ENCODE measurements at places on chromosomes 16 and 17.

- no peak for DNase-seq
These were observed 2.0 kb downstream of the CARHSP1 start for GRCh38 chr16:8866884-8867215.

DNA sequence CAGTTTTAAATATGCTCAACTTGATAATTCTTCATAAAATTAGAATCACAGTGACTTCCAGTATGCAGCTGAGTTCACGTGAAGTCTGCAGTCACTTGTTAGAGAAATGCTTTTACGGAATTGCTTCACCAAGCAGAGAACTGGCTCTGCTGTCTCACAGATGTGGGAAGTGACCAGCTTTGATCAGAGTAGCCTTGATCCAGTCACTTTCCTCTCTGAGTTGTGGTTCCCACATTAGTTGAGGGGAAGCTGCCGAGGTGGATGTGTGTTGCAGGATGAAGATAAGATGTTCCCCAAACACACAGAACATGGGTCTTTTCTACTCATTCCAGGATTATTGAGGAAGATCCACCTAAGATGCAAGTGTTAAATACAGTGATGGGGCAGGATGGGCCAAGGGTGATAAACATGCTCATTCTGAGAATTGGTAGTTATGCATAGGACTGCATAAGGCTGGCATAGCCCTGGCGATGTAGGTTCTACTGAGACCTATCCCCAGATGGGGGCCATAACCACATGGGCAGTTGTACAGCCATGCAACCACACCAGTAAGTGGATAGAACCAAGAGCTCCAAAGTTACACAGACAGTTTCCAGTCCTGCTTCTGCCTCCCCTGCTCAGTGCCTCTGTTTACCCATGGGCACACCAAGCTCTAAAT lies 168.9 kb upstream of the MAF start:
- DNase-seq = no peak

DNA sequence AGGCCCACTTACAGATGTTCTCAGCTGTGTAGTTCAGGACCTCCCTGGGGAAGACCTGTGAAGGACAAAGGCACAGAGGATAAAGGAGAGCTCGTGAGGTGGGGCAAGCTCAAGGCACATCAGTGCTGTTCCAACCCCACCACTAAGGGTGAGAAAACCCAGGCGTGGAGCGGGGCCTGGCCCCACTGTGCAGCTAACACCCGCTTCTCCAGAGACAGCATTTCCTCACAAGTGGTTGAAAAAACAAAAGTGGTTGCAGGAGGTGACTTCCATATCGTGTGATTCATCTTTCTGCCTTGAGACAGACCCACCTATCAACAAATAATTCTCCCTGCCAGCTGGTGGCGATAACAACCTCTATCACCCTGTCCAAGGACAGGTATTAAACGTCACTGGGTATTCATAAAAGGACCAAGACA lies 30.0 kb downstream of the SNN start:
- no peak for DNase-seq

GRCh38 chr16:81066681-81067080 lies 10.4 kb downstream of the C16orf46 start:
- no peak for DNase-seq

DNA sequence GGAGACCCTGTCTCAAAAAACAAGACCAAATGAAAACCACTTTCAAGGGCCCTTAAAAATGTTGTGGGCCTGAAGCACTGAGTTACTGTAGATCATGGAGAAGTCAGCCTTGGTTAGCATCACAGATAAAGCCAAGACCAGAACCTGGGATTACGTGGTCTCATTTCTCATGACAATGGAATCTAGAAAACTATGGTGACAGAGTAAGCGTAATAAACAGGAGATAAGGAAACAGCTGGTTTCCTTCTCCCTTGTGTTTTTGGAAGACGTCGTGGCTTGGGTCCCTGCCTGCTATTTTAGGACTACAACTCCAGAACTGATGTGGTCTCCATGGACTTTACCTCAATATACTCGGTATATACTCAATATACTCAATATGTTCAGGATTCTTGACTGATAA lies 180.7 kb upstream of the ZFHX3 start:
- DNase-seq = peak; percentile 96

GRCh38 chr17:80104956-80105375 lies 3.6 kb downstream of the GAA start:
- DNase-seq = no peak

DNA sequence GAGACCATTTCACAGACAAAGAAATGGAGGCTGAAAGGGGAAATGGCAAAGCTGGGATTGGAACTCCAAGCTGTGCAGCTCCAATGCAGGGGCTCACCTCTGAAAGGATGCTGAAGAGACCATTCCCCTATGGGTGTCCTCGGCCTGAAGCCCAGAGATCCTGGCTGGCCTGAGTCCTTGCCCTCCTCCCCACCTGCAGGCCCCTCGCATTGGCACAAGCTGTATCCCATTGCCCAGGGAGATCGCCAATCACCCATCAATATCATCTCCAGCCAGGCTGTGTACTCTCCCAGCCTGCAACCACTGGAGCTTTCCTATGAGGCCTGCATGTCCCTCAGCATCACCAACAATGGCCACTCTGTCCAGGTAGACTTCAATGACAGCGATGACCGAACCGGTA lies 2.6 kb downstream of the CA7 start:
- no peak for DNase-seq

- DNase-seq = no peak
These were observed 236.0 kb downstream of the MRTFB start for GRCh38 chr16:14307059-14307526.

DNA sequence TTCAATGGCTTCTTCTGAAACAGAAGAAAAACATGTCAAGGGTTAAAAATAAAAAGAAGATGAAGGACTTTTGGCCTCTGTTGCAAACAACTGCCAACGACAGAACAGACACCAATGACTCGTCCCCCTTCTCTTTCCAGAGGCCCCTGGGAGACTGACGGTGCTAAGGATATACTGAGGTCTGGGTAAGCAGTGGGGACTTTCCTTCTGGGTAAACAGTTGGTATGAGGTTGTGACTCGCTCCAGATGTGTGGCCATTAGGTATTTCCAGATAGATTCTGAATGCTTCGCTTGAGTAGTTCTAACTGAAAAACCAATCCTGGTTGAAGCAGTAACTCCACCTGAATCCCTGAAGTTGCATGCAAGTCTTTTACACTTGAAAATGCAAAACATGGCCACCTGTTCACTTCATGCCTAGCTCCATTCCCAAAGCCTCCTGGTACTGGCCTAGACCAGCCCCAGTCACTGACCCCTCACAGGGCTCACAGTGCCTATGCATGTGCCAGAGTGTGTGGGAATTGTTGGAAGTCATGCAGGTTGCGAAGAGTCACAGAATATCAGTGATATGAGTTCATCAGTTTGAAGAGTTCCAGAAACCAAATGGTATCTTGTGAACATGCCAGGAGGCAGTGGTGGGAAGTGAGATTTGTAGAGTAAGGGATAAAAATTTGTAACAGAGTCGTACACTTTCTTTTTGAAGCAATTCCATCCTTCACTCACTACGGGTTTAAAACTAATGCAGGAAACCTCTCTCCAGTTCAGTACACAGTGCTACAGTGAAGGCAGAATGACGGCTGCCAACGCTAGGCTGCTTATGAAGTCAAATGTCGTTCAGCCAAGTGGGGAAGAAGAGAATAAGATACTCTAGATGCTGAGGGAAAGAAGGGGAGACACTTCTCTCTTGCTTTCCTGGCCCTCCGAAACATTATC lies 217.8 kb downstream of the ZFHX3 start:
- peak; percentile 40 for DNase-seq

DNA sequence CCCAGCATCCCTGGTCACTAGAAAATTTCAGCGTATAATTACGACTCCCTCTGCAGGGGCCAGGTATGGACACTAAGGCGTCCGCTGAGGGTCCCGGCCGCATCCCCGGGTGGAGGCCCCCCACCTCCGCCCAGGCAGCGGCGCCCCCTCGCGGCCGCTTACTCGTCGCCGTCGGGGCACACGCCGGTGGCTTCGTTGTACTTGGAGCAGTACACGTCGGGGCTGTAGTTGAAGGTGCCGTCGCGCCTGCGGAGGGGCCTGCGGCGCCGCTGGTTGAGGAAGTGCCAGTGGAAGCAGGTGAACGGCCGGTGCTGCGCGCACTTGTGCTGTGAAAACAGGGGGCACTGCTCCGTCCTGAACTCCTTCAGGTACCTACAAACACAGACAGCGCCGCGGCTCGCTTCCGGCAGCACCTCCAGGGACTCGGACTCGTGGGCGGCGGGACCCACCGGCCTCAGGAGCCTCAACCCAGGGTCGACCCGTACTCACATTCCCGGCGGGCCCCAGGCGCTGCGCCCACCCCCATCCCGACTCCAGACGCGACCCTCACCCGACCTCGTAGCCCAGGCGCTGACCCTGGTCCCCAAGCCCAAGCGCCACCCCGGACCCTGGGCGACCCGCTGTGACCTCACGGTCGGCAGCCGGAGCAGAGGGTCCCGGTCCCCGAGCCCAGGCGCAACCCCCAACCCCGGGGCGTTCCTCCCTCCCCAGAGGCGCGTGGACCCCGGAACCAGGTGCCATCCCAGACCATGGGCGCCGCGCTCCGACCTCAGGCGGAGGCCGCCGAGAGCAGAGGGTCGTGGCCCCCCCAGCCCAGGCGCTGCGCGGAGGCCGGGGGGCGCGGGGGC lies 596 bp downstream of the UNKL start:
- peak; percentile 39 for DNase-seq

DNA sequence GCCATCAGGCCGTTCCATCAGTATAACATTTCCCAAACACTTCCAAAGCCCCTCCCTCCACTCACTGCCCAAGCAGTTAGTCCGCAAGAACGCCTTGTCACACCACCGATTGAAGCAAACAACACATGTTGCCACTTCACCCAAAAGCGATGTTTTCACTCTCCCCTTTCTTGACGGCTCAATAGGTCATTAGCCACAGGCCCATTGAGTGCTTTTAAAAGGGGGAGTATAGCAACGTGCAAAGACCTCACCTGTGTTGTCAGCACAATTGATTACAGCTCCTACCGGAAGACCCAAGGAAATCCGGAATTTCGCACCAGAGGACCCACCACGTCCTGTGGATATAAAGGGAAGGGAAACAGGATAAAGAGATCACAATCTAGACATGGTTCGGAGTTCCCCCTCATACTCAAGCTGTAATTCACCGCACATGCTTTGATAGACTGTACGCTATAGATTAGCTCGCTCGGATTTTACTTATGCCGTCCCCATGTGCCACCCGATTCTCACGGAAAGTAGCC lies 690 bp downstream of the RPL23 start:
- no peak for DNase-seq

GRCh38 chr16:6496996-6497395 lies 835.6 kb upstream of the RBFOX1 start:
- DNase-seq = no peak

GRCh38 chr16:78435260-78435659 lies 335.8 kb downstream of the WWOX start:
- no peak for DNase-seq

- DNase-seq = no peak
These were observed 6.7 kb downstream of the ABCA3 start for GRCh38 chr16:2333772-2334379.

DNA sequence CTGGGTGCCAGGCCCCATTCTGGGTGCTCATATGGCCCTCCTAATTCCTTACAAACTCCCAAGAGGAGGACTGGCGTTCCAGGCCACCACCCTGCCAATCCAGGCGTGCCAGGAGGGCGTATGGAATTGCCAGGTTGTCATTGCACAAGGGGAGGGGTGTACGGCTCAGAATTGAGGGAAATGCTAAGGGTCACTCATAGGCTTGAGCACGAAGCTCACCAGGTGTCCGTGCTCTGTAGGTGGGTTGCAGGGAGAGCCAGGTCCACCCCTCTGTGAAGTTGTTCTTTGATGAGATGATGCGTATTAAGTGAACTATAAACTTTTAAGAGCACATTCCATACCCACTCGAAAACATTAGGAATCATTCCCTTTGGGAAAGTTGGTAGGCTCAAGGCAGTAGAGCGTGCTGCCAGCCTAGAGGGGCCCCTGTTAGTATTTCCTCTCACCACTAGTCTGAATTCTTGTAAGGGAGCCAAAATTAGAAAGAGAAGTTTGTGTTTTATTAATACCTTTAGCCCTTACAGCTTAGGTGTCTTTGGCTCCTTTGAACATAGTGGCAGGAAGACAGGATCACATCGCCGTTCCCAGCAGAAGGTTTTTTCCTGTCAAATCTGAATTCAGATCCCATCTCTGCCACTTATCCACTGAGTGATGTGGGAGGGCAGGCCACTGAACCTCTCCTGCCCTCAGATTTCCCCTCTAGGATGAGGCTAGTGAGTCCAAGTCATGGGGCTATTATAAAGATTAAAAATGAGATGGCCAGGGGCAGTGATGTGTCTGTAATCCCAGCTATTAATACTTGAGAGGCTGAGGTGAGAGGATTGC lies 38.7 kb upstream of the NFAT5 start:
- no peak for DNase-seq

- no peak for DNase-seq
These were observed 23.1 kb downstream of the RAB11FIP4 start for GRCh38 chr17:31414550-31414918.

- DNase-seq = peak; percentile 64
These were observed at the start of gene NXN for GRCh38 chr17:979539-980405. TSS of gene NXN (minus strand) at chr17:979776.

DNA sequence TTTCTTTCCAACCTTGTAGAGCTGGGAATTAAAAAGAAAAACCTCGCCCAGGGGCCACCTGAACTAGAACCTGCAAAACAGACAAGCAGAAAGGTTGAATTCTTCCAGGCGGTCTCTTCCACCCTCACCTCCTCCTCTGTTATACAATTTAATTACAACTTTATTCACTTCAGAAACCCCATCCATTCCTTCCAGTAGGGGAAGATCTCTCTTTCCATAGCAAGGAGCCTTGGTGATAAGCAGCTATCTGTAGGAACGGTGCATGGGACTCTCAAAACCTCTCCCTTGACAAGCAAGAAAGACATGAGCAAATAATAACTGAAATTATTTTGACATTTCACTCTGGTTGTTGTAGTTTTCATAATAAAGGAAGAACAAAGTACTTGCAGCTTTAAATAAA lies 176.0 kb downstream of the RBFOX1 start:
- no peak for DNase-seq

- DNase-seq = no peak
These were observed 164.5 kb downstream of the NTN1 start for GRCh38 chr17:9185688-9186284.

- DNase-seq = peak; percentile 13
These were observed 670 bp upstream of the CTF1 start for GRCh38 chr16:30895627-30896260.

DNA sequence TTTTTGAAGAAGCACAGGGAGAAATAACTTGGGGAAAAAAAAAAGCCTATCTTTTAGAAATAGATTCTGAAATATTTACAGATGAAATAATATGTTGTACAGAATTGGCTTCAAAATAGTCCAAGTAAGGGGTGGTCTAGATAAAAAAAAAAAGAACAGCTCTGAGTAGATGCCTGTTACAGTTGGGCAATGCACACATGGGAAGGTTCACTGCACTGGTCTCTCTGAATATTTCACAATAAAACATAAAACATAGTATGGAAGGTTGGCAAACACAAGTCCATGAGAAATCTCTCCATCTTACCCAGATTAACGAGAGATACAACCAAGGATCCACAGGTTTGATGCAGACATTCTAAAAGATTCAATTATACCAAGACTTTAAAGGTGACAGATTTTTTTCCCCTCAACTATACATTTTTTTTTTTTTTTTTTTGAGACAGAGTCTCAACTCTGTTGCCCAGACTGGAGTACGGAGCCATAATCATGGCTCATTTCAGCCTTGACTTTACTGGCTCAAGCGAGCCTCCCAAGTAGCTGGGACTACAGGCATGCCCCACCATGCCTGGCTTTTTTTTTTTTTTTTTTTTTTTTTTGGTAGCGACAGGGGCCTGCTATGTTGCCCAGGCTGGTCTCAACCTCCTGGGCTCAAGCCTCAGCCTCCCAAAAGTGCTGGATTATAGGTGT lies 58.0 kb downstream of the KANSL1 start:
- DNase-seq = no peak
